H1 (cell line): ENCODE measurements at places on chromosomes 11 and 22.

GRCh38 chr11:83035070-83035854 lies 36.4 kb downstream of the RAB30 start:
- H3K4me1 ChIP-seq: peaks cover 3% of the 10 kb centered on the region; the same call in 1 of the 2 replicates
- H3K27ac ChIP-seq: no peak overlapping the region
- no peak for DNase-seq

DNA sequence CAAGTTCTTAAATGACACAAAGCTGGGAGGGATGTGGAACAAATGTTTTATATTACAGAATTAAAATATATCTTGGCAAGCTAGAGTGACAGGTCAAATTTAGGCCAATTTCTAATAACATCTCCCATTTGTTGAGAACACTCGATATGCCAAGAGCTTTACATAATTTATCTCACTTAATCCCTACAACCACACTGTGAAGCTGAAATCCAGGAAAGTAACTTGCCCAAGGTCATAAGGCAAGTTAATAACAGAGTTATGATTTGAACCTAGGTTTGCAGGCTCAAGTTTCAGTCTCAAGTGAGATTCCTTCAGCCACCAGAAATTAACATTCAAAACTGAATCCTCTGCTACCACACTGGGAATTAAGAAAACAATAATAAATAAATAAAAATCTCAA lies 38.3 kb downstream of the RAB30 start:
- DNase-seq: no peak
- H3K36me3 ChIP-seq: no peaks in the 10 kb centered on the region
- H3K4me3 ChIP-seq: no peak overlapping the region
- H3K27me3 ChIP-seq: no peaks in the 10 kb centered on the region

- peak overlapping the region; percentile 26; the same call in 1 of the 2 replicates for H3K27ac ChIP-seq
- DNase-seq: no peak
- H3K4me3 ChIP-seq: no peak overlapping the region
- H3K36me3 ChIP-seq: no peaks in the 10 kb centered on the region
Measured at GRCh38 chr22:46563381-46564083, 26.1 kb upstream of the CELSR1 start.

GRCh38 chr11:123211149-123211852 lies 16.3 kb upstream of the CLMP start:
- H3K4me3 ChIP-seq: no peak overlapping the region
- no peaks in the 10 kb centered on the region for H3K27me3 ChIP-seq
- DNase-seq: no peak
- H3K36me3 ChIP-seq: no peaks in the 10 kb centered on the region

DNA sequence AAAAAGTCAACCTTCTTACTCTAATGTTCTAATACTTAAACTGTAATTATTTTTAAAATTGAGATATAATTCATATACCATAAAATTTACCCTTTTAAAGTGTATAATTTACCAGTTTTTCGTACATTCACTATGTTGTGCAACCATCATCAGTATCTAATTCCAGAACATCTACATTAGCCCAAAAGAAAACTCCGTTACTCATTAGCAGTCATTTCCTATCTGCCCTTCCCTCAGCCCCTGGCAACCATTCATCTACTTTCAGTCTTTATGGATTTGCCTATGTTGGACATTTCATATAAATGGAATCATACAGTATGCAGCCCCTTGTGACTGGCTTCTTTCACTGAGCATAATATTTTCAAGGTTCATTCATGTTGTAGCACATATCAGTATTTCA lies 22.2 kb downstream of the SGSM3 start:
- no peaks in the 10 kb centered on the region for H3K27me3 ChIP-seq
- no peak overlapping the region for H3K4me3 ChIP-seq
- no peaks in the 10 kb centered on the region for H3K4me1 ChIP-seq
- H3K27ac ChIP-seq: no peak overlapping the region
- no peak for DNase-seq

- H3K4me3 ChIP-seq: no peak overlapping the region
- no peaks in the 10 kb centered on the region for H3K36me3 ChIP-seq
- no peak overlapping the region for H3K27ac ChIP-seq
- DNase-seq: no peak
Measured at GRCh38 chr11:68282861-68283230, 11.1 kb upstream of the C11orf24 start.

DNA sequence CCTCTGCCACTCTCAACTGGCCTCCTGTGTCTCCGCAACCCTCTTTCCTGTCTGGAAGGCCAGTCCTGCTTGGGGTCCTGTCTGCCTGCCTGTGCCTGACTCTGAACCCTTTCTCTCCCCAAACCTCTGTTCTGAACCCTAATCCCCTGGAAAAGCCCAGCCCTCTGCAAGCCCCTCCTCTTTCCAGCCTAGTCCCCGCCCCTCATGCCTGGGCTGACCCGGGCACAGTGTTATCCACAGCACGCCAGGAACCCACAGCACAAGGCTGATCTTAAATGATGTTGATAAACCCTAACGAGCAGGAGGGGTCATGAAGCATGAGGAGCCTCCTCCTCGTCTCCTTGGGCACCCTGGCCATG lies at the start of gene IFITM10:
IFITM10 (minus strand) TSS at position 115 of the 359 bp plus-strand sequence. CDS start 153 bp downstream, outside the sequence.
- no peaks in the 10 kb centered on the region; the same call in 1 of the 2 replicates for H3K36me3 ChIP-seq
- H3K4me3 ChIP-seq: peak within 1 kb of the TSS; percentile 65
- peaks cover 30% of the 10 kb centered on the region for H3K27me3 ChIP-seq
- peak; percentile 71 for DNase-seq

DNA sequence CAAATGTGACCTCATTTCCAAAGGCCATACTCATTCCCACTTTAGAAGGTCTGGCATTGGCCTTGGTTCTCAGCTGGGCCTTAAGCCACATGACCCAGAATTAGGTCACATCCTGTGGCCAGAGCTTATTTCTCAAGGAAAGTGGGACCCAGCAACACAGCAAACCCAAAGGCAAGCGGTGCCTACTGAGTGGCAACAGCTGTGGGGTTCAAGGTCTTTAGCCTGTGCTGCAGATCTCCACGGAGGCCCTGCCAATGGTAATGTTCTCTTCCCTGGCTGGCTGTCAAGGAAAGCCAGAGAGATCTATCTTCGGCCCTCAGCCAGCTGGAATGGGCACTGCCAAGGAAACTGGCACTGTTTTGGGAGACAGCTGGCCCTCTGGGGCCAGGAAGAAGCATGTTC lies 41.5 kb upstream of the TP53I11 start:
- H3K27ac ChIP-seq: no peak overlapping the region
- H3K36me3 ChIP-seq: no peaks in the 10 kb centered on the region
- no peak overlapping the region for H3K4me3 ChIP-seq
- no peaks in the 10 kb centered on the region for H3K27me3 ChIP-seq
- DNase-seq: no peak

GRCh38 chr22:25996669-25997068 lies 172.6 kb upstream of the SEZ6L start:
- no peaks in the 10 kb centered on the region for H3K27me3 ChIP-seq
- H3K36me3 ChIP-seq: no peaks in the 10 kb centered on the region
- no peak overlapping the region for H3K4me3 ChIP-seq
- no peaks in the 10 kb centered on the region for H3K4me1 ChIP-seq
- no peak for DNase-seq

GRCh38 chr11:69707176-69707575 lies 3.4 kb upstream of the FGF19 start:
- no peak overlapping the region for H3K4me3 ChIP-seq
- no peak for DNase-seq
- H3K4me1 ChIP-seq: peaks cover 21% of the 10 kb centered on the region
- peaks cover 26% of the 10 kb centered on the region for H3K27me3 ChIP-seq
- no peak overlapping the region for H3K27ac ChIP-seq

DNA sequence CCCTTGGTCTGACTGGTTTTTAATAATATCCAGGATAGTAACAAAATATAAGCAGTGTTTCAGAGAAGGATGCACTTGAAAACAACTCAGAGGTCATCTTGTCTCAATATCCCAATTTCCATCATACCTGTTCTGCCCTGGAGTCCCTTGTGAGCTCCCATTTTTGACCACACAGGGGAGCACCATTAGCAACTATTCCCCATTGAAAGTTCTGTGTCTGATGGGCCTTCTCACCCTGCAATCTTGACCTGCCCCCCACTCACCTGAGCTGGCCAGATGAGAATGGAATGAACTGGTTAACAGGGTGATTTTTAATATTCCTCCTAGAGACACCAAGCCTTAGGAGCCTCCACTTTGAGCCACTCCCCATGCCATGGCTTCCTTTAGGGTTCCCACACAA lies 3.8 kb upstream of the CAPN5 start:
- H3K4me3 ChIP-seq: no peak overlapping the region
- no peak overlapping the region for H3K27ac ChIP-seq
- H3K27me3 ChIP-seq: no peaks in the 10 kb centered on the region
- H3K36me3 ChIP-seq: no peaks in the 10 kb centered on the region
- H3K4me1 ChIP-seq: no peaks in the 10 kb centered on the region

GRCh38 chr11:122789907-122790306 lies 48.4 kb upstream of the CRTAM start:
- H3K4me3 ChIP-seq: no peak overlapping the region
- no peak overlapping the region for H3K27ac ChIP-seq
- no peaks in the 10 kb centered on the region for H3K4me1 ChIP-seq
- DNase-seq: no peak

DNA sequence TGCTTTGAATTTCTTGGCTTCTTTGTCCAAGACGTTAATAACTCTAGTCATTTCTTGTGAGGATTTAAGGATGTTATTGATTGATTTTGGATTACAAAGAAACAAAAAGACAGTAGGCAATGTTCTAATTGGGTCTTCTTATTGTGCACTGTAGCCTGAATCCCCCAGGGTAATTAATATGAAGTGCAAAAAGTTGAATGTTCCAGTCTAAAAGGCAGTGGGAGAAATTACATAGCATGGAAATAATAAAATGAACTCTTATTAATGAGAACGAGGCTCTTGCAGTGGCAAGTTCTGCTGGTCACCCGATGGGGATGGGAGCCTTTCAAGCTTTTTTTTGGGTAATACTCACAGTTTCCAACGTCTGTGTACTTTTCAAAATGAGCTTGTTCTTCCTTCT lies 45.6 kb downstream of the UBASH3B start:
- H3K27me3 ChIP-seq: no peaks in the 10 kb centered on the region
- no peak for DNase-seq
- H3K36me3 ChIP-seq: no peaks in the 10 kb centered on the region
- no peaks in the 10 kb centered on the region for H3K4me1 ChIP-seq
- H3K27ac ChIP-seq: no peak overlapping the region
- no peak overlapping the region for H3K4me3 ChIP-seq

GRCh38 chr11:8268530-8269400 lies 5.1 kb upstream of the LMO1 start:
- H3K36me3 ChIP-seq: no peaks in the 10 kb centered on the region
- H3K27ac ChIP-seq: no peak overlapping the region
- H3K4me1 ChIP-seq: peaks cover 1% of the 10 kb centered on the region; the same call in 1 of the 2 replicates
- H3K27me3 ChIP-seq: peaks cover 43% of the 10 kb centered on the region

DNA sequence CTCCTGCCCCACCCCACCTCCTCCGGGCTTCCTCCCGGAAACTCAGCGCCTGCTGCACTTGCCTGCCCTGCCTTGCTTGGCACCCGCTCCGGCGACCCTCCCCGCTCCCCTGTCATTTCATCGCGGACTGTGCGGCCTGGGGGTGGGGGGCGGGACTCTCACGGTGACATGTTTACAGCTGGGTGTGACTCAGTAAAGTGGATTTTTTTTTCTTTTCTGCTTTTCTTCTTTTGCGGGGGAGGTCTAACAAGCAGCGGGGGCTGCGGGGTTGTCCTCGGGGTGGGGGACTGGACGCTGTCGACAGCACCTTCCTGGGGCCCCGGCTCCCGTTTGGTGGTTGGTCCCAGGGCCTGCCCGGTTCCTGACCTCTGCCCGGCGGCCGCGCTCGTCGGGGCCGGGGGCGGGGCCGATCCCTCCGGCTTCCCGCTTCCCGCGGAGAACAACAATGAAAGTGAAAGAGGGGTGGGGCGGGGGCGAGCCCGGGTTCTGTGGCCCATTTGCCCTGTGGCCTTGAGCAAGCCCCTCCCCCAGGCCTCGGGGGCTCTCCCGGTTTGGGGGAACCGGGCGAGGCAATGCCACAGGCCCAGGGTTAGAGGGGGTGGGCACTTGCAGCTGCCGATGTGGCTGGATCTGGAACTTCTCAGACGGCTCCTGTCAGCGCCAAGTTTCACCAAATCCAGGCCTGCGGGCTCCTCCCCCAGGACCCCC lies 975 bp upstream of the MDK start:
- H3K4me1 ChIP-seq: no peaks in the 10 kb centered on the region
- peak overlapping the region; percentile 71 for H3K4me3 ChIP-seq
- H3K36me3 ChIP-seq: peaks cover 3% of the 10 kb centered on the region; the same call in 1 of the 2 replicates
